ENCODE measurements at places on chromosomes 16 and 17.

- peak; percentile 89 for DNase-seq
Measured at GRCh38 chr16:29807426-29808218, 1.3 kb downstream of the MAZ start.

DNA sequence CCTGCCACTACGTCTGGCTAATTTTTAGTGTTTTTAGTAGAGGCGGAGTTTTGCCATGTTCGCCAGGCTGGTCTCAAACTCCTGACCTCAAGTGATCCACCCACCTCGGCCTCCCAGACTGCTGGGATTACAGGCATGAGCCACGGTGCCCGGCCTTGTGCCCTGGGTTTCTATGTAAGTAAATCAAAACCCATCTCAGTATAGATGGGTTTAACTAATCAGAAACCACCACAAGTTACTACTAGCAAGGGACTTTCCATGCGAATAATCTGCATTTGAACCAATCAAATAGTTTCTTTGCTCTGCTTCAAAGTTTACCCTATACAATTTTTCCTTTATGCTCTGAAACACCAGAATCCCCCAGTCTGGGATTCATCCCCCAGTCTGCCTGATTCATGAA lies 16.5 kb upstream of the EIF1 start:
- DNase-seq = no peak

DNA sequence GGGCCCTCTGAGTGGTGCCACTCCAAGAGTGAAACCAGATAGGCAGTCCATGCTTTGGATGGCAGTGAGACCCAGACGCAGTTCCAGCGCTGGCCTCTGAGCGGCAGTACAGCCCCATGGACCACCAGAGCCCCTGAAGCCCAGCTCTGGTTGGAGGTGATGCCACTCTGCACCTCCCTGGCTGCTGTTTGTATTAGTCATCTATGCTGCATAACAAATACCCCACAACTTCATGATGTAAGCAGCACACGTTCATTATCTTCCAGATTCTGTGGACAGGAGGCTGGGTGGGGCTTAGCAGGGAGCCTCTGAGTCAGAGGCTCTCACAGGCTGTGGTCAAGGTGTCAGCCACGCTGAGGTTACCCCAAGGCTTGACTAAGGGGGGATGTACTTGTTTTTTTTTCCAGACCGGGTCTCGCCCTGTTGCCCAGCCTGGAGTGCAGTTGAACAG lies 5.1 kb upstream of the NME4 start:
- peak; percentile 82 for DNase-seq

DNA sequence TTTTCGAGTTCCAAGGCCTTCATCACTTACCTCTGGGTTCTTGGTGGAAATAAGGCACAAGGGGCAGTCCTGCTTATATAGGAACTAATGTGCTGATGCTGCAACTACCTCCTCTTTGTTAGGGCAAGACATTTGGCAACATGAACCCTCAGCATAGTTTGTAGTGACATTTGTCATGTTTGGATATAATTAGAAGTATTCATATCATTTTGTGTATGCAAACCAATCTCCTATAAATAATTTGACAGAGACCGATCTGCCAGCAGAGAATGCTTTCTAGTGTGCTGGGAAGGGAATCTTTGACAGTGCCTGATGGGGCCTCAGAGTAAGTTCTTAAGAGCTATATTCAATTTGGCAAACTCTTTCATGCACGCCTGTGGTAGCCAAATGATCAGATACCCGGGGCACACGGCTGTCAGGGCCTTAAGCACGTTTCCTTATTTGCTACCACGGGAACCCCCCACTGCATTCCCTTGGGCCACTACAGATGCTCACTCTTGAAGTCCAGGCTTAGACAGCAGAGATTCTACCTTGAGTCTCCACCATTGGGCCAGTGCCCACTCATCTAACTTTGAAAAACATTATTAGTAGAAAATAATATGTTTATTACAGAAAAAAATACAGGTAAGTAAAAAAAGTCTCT lies at the start of gene MYH8:
TSS of gene MYH8 (minus strand) at position 51 of the 643 bp plus-strand sequence. CDS start 1,723 bp downstream, outside the sequence.
- no peak for DNase-seq

GRCh38 chr17:49548506-49549310 lies 27.0 kb upstream of the NXPH3 start:
- DNase-seq = no peak

DNA sequence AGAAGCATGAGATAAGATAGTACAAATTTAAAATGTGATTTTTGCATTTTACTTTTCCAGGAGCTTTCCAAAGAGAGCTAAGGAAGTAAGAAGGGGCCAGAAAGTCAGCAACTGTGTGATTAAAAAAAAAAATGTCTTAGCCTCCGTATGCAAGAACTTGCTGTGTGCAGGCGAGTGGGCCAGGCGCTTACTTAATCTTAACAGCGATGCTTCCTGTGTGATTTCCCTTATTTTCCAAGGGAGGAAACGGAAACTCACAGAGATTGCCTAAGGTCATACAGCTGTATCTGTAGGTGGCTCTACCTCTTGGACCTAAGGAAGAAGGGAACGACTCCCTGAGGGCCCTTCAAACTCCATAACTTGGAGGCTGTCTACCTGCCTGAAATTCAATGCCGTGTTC lies 11.1 kb downstream of the HS3ST3B1 start:
- no peak for DNase-seq

- no peak for DNase-seq
Measured at GRCh38 chr16:23155445-23156049, 6.3 kb upstream of the USP31 start.

GRCh38 chr17:45377401-45377800 lies 55.3 kb downstream of the ARHGAP27 start:
- DNase-seq = no peak

DNA sequence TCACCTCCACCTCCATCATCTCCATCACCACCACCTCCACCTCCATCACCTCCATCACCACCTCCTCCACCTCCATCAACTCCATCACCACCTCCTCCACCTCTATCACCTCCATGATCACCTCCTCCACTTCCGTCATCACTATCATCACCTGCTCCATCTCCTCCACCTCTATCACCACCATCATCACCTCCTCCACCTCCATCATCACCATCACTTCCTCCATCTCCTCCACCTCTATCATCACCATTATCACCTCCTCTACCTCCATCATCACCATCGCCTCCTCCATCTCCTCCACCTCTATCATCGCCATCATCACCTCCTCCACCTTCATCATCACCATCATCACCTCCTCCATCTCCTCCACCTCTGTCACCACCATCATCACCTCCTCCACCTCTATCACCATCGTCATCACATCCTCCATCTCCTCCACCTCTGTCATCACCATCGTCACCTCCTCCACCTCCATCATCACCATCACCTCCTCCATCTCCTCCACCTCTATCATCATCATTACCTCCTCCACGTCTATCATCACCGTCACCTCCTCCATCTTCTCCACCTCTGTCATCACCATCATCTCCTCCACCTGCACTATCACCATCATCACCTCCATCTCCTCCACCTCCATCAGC lies 27.0 kb downstream of the ADGRG5 start:
- DNase-seq = no peak
